Thoracic aorta (tissue), 2 donors: ENCODE measurements at places on chromosomes 12 and 14. TPM values are rescaled to one million over a fixed set of nuclear protein-coding genes. Genes with fewer than 3 reads are reported as not detected.

DNA sequence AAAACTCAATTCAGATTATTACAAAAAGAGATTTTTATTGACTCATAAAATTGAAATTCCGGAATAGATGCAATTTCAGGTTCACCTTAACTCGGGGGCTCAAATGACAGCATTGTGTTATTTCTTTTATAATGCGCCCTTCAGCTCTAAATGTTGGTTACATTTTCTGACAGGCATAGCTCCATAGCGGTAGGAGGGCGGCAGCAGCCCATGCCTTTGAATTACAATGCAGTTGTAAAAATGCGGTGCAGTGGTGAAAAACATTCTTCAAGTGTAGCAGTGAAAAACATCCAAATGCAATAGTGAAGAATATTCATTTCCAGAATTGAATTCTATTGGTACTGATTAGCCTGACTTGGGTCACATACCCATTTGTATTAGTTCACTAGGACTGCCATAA lies 215.3 kb upstream of the PKP2 start:
- DNase-seq = no peak

The SLC41A2 gene
- total RNA-seq = 67.1 TPM

The CLEC4C gene
- not detected for total RNA-seq

The FRS2 gene
- total RNA-seq = 72.3 TPM

- DNase-seq = no peak
Observed at GRCh38 chr14:20732979-20733635, 12.6 kb upstream of the EDDM3A start.

DNA sequence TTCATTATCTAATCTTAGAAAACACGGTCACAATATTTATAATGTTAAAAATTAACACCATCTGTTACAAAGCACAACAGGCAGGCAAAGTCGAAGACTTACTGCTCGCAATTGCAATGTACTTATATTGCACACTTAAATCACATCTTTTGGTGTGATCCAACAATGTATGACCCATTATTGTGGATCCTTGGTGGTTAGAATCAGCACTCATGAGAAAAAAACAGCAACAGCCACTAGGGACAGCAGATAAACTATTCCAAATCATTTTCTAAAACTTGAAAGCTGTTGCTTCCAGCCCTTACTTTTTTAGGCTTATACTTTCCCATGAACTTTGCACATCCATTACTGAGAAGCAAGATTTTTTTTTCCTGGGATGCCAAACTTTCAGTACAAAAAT lies 20.4 kb downstream of the COX16 start:
- no peak for DNase-seq

DNA sequence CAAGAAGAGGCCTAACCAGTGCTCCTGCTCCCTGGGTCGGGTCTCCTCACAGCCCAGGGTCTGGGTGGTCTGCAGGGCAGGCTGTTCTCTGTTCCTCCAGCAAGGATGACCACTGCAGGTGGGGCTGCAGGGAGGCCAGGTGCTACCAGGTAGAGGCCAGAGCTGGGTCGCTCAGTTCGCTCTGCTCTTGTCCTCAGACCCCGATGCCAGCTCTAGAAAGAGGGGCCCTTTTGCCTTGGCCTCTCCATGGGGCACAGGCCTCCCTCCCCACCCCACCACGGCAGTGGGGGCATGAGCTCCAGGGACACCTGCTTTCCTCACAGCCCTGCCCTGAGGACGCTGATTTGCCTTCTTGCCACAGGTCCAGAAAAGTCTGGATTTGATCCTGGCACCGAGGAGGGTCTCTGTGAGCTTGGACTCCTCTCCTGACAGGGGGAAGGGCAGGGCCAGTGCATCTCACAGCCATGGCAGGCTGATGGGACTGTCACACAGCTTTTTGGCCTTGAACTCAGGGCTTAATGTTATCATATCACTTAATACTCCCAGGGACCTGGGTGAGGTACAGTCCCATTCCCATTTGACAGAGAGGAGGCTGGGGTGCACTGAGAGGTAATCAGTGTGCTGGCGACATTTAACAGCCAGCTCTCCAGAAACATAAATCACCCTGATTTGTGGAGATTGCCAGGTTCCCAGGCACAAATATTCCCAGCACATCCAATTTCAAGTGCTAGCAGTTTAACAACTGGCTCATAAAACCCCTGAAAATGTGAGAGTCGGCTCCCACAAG lies 273.0 kb upstream of the SFSWAP start:
- DNase-seq = no peak

DNA sequence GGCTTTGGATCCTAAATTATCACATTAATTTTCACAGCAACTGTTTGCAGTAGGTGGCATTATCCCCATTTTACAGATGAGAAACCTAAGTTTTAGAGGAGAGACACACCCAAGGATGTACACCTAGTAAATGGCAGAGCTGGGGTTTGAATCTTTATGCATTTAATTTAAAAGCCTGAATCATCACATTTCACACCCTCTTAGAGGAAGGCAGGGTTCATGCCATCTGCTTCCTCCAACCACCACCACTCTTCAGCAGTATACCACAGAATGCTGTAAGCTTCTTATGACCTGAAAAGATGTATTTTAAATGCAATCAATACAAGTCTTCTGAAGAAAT lies 90.3 kb downstream of the CRADD start:
- no peak for DNase-seq

- no peak for DNase-seq
Observed at GRCh38 chr14:24699052-24699451, 65.1 kb upstream of the GZMB start.

The NID2 gene
- 33.3 TPM for total RNA-seq

- DNase-seq = no peak
Observed at GRCh38 chr12:13602172-13602571, 379.2 kb downstream of the GRIN2B start.

GRCh38 chr12:98373025-98373554 lies 142.3 kb upstream of the TMPO start:
- DNase-seq = no peak

The GUCY2C gene
- total RNA-seq = not detected

GRCh38 chr14:63713058-63713457 lies 14.8 kb downstream of the SGPP1 start:
- DNase-seq = no peak

GRCh38 chr12:10184261-10184843 lies 5.5 kb downstream of the TMEM52B start:
- DNase-seq = no peak

DNA sequence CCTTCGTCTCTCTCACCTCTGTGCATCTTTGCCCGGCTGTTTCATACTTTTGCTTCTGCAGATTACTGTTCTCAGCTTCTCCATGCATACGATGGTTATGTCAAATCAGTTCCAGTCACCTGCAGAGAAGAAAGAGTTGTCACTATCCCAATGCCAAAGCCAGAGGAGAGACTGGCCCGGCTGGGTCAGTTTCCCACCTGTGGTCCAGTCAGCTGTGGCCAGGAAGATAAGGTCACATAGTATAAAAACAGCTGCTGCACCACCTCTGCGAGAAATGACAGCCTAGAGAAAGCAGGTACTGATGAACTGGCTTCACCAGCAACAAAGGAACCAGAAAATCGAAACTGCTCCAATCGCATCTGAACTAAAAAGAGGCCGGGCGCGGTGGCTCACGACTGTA lies 6.4 kb upstream of the P2RX4 start:
- no peak for DNase-seq

- DNase-seq = no peak
Observed at GRCh38 chr12:98483621-98484503, 31.5 kb upstream of the TMPO start.

DNA sequence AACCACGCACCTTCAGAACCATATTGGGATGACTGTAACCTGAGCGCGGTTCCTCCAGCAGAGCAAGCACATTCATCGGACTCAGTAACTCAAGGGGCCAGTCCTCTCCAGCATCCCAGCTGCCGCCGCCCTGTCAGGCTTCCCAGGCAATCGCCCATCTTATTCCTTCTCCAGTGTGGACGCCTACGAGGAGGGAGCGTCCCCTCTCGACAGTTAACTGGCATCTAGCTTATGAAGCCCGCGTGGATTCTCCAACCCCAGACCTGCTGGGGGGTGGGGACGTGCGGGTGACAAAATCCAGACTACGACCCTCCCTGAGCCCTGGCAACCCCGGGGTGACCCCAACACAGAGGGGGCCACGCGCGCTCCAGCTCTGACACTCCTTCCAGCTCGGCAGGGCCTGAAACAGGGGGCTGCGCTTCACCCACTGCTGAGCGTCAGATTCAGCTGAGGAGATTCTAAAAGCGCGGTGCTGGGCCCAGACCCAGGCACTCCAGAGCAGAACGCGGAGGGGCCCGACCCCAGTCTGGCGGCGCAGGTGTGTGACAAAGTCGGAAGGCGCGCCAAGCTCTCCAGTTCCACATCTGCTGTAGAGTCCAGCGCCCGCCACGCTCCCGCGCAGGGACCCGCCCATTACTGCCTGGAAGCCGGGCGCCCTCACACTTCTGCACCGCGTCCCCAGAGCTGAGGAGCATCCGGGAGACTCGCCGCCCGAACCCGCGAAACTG lies 43.9 kb upstream of the ESR2 start:
- DNase-seq = peak; percentile 25

The IL23A gene
- total RNA-seq = not detected
